ENCODE measurements at places on chromosomes 1 and 21. TPM values are rescaled to one million over a fixed set of nuclear protein-coding genes. Genes with fewer than 3 reads are reported as not detected.

TSPAN1 gene
- 144 TPM for total RNA-seq

DCST2 gene
- 1.2 TPM for total RNA-seq

PGLYRP4 gene
- total RNA-seq: 0.60 TPM

CA6 gene
- not detected for total RNA-seq

All from ureter (tissue), 1 donor.